ENCODE measurements at places on chromosomes 1 and 21. TPM values are rescaled to one million over a fixed set of nuclear protein-coding genes. Genes with fewer than 3 reads are reported as not detected.

CTSE gene
- total RNA-seq: not detected

KRTAP24-1 gene
- total RNA-seq: not detected

CLDN17 gene
- not detected for total RNA-seq

CCDC17 gene
- 3.3 TPM for total RNA-seq

CTSS gene
- 18.9 TPM for total RNA-seq

SPRR1B gene
- not detected for total RNA-seq

UTP25 gene
- total RNA-seq: 10.2 TPM

C1orf167 gene
- not detected for total RNA-seq

OPRD1 gene
- not detected for total RNA-seq

DDX59 gene
- total RNA-seq: 17.6 TPM

BCAS2 gene
- 42.0 TPM for total RNA-seq

SLAMF1 gene
- 0.26 TPM for total RNA-seq

REG4 gene
- not detected for total RNA-seq

NBPF4 gene
- total RNA-seq: not detected

THEM5 gene
- not detected for total RNA-seq

ZNHIT6 gene
- 20.3 TPM for total RNA-seq

TMPRSS3 gene
- total RNA-seq: 4.4 TPM

- no peaks in the 10 kb centered on the region for H3K36me3 ChIP-seq
- no peaks in the 10 kb centered on the region for H3K4me1 ChIP-seq
- DNase-seq: no peak
- H3K27ac ChIP-seq: no peak overlapping the region
- H3K4me3 ChIP-seq: no peak overlapping the region
Observed at GRCh38 chr1:203621559-203622262, 4.9 kb upstream of the ATP2B4 start.

DNA sequence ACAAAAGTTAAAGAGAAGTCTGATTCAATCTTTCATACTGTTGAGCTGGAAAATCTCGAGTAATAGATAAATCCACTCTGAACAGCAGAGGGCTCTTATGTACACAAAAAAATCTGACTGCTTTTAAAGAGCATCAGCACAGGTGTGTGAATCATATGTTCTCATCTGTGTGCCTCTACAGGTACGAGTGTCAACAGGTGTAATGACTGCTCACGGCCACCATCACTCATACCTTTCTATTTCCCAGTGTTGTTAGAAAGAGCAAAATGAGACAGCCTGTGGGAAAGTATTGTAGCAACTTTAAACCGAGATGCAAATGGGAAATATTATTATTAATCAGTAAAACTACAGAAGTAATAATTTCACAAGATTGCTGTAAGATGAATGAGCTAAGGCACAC is 49.0 kb upstream of the SCAF4 start:
- no peak for DNase-seq
- H3K4me3 ChIP-seq: no peak overlapping the region
- H3K4me1 ChIP-seq: no peaks in the 10 kb centered on the region
- H3K27ac ChIP-seq: no peak overlapping the region
- H3K36me3 ChIP-seq: no peaks in the 10 kb centered on the region

GRCh38 chr1:41799723-41800122 is 119.0 kb downstream of the HIVEP3 start:
- DNase-seq: no peak
- H3K4me3 ChIP-seq: no peak overlapping the region
- no peak overlapping the region for H3K27ac ChIP-seq
- no peaks in the 10 kb centered on the region for H3K36me3 ChIP-seq

- no peaks in the 10 kb centered on the region for H3K36me3 ChIP-seq
- no peaks in the 10 kb centered on the region for H3K27me3 ChIP-seq
- H3K4me3 ChIP-seq: no peak overlapping the region
Observed at GRCh38 chr1:155650231-155650757, 38.3 kb downstream of the YY1AP1 start.

DNA sequence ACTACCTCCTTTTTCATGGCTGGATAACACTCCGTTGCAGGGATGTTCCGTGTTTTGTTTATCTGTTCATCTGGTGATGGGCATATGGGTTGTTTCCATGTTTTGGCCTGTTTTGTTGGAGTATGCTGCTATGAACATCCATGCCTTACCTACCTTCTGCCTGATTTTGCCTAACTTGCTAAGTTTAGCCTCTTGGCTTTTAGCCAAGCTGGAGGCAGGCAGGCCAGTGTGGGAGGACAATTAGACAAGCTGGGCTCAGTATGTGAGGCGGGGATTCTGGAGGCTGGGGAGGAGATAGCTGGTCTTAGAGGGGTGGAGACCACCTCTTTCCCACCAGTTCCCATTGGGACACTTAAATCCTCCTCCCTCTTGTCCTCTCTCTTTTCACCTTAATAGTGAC is 98.4 kb upstream of the WNT4 start:
- no peak overlapping the region for H3K4me3 ChIP-seq
- H3K27me3 ChIP-seq: no peaks in the 10 kb centered on the region
- H3K27ac ChIP-seq: no peak overlapping the region
- no peaks in the 10 kb centered on the region for H3K36me3 ChIP-seq

DNA sequence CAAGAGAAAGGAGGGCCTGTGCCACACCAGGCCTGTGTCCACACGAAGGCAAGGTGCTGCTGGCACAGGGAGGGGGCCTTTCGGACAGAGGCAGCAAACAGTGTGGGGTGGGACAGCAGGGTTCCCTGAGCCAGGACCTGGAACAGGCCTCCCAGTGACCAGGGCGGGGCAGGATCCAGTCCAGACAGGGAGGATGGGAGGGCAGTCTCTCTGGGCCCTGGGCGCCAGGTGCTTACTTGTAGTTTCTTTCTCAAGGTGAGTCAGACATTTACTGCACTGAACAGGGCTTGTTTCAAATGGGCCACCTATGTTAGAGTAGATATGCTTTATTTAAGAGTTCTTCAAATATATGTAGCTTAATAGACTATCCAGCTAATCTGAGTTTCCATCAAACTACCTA is 52.8 kb upstream of the STUM start:
- no peaks in the 10 kb centered on the region for H3K4me1 ChIP-seq
- H3K36me3 ChIP-seq: no peaks in the 10 kb centered on the region
- no peak for DNase-seq
- H3K27me3 ChIP-seq: no peaks in the 10 kb centered on the region
- H3K27ac ChIP-seq: no peak overlapping the region

- no peaks in the 10 kb centered on the region for H3K27me3 ChIP-seq
- no peaks in the 10 kb centered on the region for H3K36me3 ChIP-seq
- H3K4me3 ChIP-seq: no peak overlapping the region
Observed at GRCh38 chr21:29185172-29185571, 54.7 kb downstream of the MAP3K7CL start.

- H3K36me3 ChIP-seq: no peaks in the 10 kb centered on the region
- no peak overlapping the region for H3K27ac ChIP-seq
- H3K4me3 ChIP-seq: no peak overlapping the region
- H3K4me1 ChIP-seq: no peaks in the 10 kb centered on the region
- no peak for DNase-seq
- no peaks in the 10 kb centered on the region for H3K27me3 ChIP-seq
Observed at GRCh38 chr1:162010175-162010506, 13.5 kb downstream of the OLFML2B start.

DNA sequence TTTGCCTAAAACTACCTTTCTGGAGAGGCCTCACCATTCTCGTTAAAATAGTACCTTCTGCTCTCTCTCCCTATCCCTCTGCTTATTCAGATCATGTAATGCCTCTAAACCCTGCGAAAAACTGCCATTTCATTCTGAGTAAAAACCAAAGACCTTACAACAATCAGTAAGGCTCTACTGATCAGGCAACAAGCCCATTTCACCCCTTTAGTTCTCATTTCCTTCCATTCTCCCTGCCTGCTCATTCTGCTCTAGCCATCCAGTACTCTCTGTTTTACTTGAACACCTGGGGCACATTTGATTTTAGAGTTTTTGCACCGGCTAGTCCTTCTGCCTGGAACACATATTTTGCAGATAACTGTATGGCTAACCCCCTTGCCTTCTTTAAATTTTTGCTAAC is 187.8 kb downstream of the COQ8A start:
- no peaks in the 10 kb centered on the region for H3K4me1 ChIP-seq
- H3K27ac ChIP-seq: no peak overlapping the region
- H3K27me3 ChIP-seq: no peaks in the 10 kb centered on the region
- DNase-seq: no peak
- no peaks in the 10 kb centered on the region for H3K36me3 ChIP-seq

- no peaks in the 10 kb centered on the region for H3K27me3 ChIP-seq
- H3K4me3 ChIP-seq: no peak overlapping the region
- H3K4me1 ChIP-seq: no peaks in the 10 kb centered on the region
- DNase-seq: no peak
- no peaks in the 10 kb centered on the region for H3K36me3 ChIP-seq
Observed at GRCh38 chr1:206142011-206142410, 24.8 kb upstream of the AVPR1B start.

DNA sequence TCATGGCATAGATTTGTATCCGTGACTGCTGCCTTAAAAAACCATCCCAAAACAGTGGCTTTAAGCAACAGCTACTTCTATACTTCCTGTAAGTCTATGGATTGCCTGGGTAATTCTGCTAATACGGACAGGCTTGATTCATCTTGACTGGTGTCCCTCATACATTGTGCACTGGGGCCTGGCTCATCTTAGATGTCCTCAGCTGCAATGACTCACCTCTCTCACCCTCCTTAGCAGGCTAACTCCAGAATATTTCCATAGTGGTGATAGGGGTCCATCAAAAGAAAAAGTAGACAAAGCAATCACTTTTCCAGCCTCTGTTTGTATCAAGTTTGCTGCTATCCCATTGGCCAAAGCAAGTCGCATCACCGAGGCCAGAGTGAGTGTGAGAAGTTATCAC is 409.1 kb upstream of the KAZN start:
- H3K4me1 ChIP-seq: no peaks in the 10 kb centered on the region
- DNase-seq: no peak
- H3K27ac ChIP-seq: no peak overlapping the region
- H3K27me3 ChIP-seq: no peaks in the 10 kb centered on the region

GRCh38 chr1:5701642-5702041 is 290.6 kb downstream of the NPHP4 start:
- no peaks in the 10 kb centered on the region for H3K27me3 ChIP-seq
- H3K4me3 ChIP-seq: no peak overlapping the region
- DNase-seq: no peak

GRCh38 chr1:3697810-3698209 is 45.5 kb downstream of the TP73 start:
- H3K4me3 ChIP-seq: no peak overlapping the region
- no peaks in the 10 kb centered on the region for H3K27me3 ChIP-seq
- no peak overlapping the region for H3K27ac ChIP-seq
- no peaks in the 10 kb centered on the region for H3K36me3 ChIP-seq
- H3K4me1 ChIP-seq: no peaks in the 10 kb centered on the region
- no peak for DNase-seq

DNA sequence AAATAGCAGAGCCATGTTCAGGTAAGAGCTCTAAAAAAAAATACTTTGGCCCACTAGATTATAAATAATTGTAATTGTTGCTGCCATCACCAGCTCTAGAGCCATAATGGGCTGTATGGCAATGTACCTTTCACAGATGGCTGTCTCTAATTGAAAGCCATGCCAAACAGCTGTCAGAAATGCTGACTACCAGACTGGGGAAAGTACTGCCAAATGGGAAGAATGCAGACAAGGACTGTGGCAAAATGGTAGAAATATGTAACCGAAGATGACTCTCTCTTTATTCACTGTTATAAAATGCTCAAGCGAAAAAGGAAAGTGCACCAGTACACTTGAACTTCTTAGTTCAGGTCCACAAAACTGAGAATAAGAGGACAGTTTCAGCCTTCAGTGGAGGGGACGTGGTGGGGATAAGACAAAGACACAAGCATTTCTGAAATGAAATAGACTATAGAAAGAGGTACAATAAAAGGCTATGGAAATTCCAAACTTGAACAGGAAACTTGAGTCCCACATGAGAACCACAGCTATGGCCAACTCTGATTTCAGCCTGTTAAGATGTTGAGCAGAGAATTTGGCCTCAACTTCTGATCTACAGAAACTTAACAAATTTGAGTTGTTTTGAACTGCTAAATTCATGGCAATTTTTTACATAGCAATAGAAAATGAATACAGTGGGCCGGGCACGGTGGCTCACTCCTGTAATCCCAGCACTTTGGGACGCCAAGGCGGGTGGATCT is 46.5 kb upstream of the LPGAT1 start:
- no peak for DNase-seq
- no peaks in the 10 kb centered on the region for H3K36me3 ChIP-seq
- no peaks in the 10 kb centered on the region for H3K4me1 ChIP-seq
- no peak overlapping the region for H3K27ac ChIP-seq
- H3K27me3 ChIP-seq: no peaks in the 10 kb centered on the region
- no peak overlapping the region for H3K4me3 ChIP-seq

GRCh38 chr1:63454269-63454668 is 68.8 kb downstream of the ITGB3BP start:
- H3K27ac ChIP-seq: no peak overlapping the region
- no peaks in the 10 kb centered on the region for H3K4me1 ChIP-seq
- no peaks in the 10 kb centered on the region for H3K36me3 ChIP-seq
- H3K27me3 ChIP-seq: no peaks in the 10 kb centered on the region
- no peak overlapping the region for H3K4me3 ChIP-seq

- no peak for DNase-seq
- peak overlapping the region; percentile 50 for H3K27ac ChIP-seq
- H3K27me3 ChIP-seq: no peaks in the 10 kb centered on the region
- no peak overlapping the region for H3K4me3 ChIP-seq
Observed at GRCh38 chr1:164725401-164725800, 166.4 kb downstream of the PBX1 start.

- DNase-seq: no peak
- H3K36me3 ChIP-seq: no peaks in the 10 kb centered on the region
- H3K27me3 ChIP-seq: no peaks in the 10 kb centered on the region
- peak overlapping the region; percentile 77 for H3K27ac ChIP-seq
- H3K4me1 ChIP-seq: peaks cover 8% of the 10 kb centered on the region
Observed at GRCh38 chr1:8016895-8017241, 9.2 kb downstream of the ERRFI1 start.

DNA sequence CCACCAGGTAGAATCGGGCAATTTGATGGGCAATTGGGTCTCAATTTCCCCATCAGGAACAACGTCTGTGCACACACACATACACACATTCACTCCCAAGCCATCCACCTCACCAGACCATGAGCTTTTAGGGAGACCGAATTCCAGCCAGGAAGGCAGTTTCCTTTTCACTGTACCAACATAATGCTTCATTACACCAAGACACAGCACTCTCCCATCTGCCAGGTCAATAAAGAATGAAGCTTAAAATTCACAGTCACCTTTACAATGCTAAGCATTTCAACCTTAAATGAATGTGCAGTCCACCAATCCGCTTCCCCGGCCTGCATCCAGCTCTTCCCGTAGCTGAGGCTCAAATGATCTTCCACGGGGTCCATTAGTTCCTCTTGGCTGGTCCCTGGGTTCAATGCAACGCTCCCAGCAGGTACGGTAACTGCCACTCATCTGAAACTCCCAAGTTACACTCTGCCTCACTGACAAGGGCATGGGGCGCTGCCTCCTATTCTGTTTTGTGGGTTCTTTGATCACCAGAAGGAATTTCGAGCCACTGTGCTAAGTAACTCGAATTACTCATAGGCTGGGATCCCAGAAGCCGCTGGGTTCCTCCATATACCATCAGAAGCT is 105.0 kb downstream of the SIM2 start:
- no peaks in the 10 kb centered on the region for H3K4me1 ChIP-seq
- no peak overlapping the region for H3K27ac ChIP-seq
- H3K4me3 ChIP-seq: no peak overlapping the region
- no peak for DNase-seq
- no peaks in the 10 kb centered on the region for H3K36me3 ChIP-seq
- H3K27me3 ChIP-seq: no peaks in the 10 kb centered on the region

All from uterus (tissue), 4 donors.